ENCODE measurements at places on chromosomes 5 and 9. TPM values are rescaled to one million over a fixed set of nuclear protein-coding genes. Genes with fewer than 3 reads are reported as not detected.

GRCh38 chr9:129273941-129274684 lies 96.1 kb upstream of the IER5L start:
- no peak for DNase-seq

GRCh38 chr9:111094433-111094924 lies 56.2 kb upstream of the LPAR1 start:
- DNase-seq: no peak

OR1J2 gene
- total RNA-seq: not detected

DNA sequence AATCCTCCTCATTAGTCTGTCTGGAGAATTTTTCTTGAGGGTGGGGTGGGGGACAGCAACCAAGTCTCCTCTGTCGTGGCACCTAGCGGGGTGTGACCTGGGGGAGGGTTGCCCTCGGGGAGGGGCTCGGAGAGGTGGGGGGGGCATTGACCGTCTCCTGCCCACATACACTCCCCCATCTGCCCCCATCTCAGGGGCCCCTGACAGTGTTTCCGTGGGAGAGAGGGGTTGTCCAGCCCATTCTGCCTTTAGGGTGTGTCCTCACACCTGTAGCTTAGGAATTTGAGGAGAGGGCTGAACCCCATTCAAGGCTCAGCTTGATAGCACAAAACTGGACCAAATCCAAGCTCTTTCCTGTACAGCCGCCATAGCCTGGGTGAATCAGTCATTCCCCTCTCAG lies 5.9 kb upstream of the CXXC5 start:
- DNase-seq: no peak

- no peak for DNase-seq
These were observed 184.6 kb downstream of the AP3B1 start for GRCh38 chr5:78109891-78110324.

PAPPA gene
- 5.9 TPM for total RNA-seq

DNA sequence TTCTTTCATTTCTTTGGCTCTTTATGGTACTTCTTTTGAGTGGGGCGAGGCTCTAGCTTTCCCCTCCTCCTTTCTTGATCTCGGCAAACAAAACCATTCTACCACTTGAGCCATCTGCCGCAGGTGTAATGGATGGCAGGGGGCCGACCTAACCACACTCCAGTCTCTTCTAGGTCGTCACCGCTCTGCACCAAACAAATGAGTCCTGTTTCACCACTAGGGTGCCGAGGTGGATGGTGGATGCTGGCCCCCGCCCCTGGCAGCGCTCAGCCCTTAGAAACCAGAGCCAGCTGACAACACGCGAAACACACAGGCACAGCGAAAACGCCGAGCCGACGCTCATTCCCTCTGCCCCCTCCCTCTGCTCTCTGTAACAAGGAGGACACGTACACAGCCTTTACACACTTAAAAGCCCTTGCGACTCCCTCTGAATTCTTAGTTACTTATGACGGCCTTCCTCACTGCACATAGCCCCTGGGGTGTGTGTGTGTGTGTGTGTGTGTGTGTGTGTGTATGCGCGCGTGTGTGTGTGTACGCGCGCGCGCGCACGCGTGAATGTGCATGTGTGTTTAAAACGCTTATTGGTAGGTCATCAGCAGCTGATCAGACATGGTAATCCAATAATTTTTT lies 199.4 kb downstream of the MEF2C start:
- DNase-seq: no peak

MRNIP gene
- total RNA-seq: 30.5 TPM

LCN12 gene
- not detected for total RNA-seq

DNA sequence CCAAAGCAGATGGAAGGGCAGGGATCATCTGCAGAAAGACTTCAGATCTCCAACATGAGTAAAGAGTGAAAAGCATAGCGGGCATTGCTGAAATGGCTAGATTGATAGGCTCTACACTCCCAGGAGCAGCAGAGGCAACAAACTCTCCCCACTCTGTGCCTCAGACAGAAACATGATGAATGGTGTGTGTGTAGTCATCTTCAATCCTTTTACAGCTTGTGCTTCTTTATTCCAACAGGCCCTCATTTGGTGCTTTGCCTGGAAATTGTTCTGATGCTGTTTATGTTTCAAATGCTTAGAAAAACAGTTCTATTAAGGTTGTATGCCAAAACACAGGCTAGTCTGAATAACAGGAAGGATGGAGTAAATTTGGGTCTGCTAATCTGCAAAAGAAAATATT lies 176.2 kb downstream of the DMRTA1 start:
- DNase-seq: peak; percentile 10

HEXB gene
- total RNA-seq: 111 TPM

DNA sequence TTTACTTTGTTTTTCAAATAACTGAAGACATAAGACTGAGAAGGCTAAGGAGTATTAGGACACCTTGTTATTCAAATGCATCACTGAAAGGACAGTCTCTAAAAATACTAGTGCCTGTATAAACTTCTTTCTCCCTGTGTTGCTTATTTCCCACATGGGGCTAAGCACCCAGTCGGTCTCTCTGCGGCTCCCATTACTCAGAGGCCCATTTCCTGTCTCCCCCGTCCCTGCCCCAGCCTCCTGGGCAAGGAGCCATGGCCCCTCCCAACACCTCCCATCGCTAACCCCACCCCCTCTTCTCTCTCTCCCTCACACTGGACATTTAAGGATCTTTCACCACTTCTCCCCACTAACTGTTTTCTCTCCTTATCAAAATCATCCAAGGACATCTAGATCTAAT lies 81.9 kb downstream of the EBF1 start:
- no peak for DNase-seq

DNA sequence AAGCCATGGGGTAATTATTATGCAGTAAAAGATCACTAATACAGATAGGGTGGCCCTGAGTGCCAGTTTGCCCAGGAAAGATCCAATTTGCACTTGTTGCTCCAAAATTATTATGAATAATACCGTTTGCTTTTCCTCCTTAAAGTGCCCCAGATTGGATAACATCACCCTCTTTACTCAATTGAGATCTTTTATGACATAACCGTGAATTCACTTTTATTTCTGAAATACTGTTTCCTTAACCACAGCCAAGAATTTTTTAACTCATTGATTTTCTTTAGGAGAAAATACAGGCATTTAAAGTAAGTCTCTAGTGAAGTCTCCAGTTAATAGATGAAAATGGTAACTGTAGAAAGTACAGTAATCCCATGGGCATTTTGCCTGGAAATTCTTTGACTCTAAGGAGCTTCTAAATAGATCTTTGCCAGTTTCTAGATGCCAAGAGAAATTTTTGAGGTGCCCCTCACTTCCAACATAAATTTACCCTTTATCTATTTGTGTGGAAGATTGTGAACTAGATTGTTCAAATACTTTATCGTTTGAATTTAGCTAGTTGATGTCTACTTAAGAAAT lies 99.2 kb downstream of the UHRF2 start:
- no peak for DNase-seq

UNC5A gene
- 0.32 TPM for total RNA-seq

DNA sequence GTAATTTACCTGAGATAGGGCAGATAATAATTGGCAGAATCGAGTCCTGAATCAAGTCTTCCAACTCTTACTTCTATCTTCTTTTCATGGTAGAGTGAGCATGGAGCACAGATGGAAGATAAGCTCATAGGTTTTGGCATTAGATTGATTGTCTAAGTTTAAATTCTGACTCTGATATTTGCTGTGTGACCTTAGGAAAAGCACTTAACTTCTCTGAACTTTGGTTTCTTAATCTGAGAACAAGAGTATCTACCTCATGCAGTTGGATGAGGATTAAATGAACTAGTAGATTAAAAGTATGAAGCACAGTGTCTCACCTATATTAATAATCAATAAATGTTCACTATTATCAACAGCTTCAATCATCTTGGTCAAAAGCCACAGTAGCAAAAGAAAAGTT lies 9.4 kb upstream of the ASTN2 start:
- no peak for DNase-seq

- no peak for DNase-seq
These were observed 22.2 kb downstream of the C9orf152 start for GRCh38 chr9:110185806-110186205.

CENPP gene
- total RNA-seq: 20.9 TPM

PCDHB14 gene
- total RNA-seq: 10.1 TPM

DNA sequence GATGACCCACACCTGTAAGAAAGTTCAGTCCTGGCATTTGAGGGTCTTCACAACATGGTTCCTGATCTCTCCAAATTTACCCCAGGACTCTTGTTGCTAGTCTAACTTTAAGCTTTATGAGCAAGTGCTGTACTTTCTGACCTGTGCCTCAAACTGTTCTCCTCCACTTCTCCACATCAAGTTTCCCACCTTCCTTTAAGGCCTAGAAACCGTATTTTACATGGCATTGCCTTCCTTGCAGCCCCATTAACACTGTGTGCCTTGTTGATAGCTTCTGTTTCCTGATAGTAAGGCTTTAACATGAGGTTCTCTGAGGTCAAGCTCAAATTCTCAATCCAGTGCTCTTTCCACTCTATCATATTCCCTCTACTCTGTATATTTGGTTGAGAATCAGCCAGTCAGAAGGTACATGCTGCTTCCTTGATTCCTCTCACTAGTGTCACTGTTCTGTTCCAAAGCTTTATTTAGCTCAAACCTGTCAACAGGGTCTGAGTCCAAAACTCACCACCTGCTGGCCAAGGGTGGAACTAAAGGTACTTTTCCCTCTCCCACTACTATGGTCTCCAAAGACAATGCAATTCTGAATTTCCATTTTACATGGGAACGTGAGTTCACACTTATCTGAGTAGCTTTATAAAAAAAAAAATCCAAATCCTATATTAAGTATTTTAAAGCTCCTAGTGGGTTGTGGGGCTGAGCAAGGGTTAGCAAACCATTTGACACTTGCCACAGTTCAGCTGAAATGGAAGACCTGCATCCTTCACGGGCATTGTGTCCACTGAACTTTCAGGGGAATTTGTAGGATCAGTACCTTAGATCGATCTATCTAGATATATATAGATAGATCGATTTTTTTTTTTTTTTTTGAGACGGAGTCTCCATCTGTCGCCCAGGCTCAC lies 21.1 kb downstream of the VCP start:
- DNase-seq: no peak

AFAP1L1 gene
- 27.9 TPM for total RNA-seq

- no peak for DNase-seq
These were observed 6.6 kb upstream of the KCNN2 start for GRCh38 chr5:114355086-114355830.

- no peak for DNase-seq
These were observed 245.2 kb downstream of the EFNA5 start for GRCh38 chr5:107425541-107426031.

GMCL2 gene
- 0.16 TPM for total RNA-seq

DNA sequence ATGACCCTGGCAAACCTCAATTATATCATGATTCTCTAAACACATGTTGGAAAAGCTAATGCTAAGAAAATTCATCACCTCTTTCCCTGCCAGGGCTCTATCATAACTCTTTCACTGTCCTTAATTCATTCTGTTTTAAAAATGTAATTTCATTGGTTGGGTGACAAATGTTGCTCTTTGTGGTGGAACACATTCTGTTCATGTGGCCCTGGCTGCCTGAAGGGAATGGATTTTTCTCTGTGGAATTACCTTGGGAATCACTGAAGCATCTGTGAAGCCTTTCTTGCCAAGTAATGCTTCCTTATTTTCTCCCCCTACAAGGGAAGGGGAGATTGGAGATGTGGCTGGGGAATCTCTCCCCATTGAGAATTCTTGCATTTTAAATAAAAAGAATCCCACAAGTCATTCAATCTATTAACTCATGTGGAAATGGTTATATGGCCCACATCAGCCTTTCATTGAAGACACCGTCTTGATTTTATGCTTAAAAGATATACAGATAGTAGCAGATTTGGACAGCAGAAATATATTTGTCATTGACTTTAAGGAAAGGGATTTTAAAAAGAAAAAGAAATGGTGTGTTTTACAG lies 201.8 kb upstream of the NMUR2 start:
- DNase-seq: no peak
